ENCODE measurements at places on chromosomes 13 and 19.

DNA sequence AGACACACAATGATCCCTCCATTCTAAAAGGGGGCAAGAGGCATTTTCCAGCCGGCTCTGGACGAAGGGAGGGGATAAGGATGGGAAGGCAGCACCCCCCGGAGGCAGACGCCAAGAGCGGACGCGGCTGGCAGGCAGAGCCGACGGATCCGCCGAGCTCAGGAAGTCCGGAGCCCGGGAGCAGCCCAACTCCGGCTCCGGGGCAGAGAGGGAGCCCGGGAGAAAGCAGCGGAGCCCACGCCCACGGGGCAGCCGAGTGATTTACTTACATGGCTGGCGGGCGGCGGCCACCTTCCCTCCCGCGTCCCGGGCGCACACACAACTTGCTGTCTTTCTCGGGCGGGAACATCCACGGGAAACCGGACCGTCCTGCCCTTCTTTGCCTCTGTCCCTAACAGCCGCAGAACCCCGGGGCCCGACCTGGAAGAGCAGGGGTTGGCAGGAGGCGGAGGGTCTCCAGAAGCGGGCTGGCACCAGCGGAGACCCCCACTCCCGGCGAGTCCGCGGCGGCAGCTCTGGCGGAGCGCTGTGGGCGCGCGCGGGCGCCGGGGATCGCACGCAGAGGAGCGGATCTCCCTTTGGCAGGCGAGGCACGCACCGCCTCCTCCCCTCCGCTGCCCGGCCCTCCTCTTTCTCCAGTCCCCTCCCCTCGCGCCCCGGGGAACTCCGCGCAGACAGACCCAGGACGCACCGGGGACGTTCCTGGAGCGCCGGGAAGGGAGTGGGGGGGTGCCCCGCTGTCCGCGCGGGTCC, at the start of gene LHFPL6:
LHFPL6 (minus strand) TSS at position 580 of the 753 bp plus-strand sequence.
- peak; percentile 33 for DNase-seq

- no peak for DNase-seq
Measured at GRCh38 chr13:30318026-30318425, 10.7 kb upstream of the KATNAL1 start.

DNA sequence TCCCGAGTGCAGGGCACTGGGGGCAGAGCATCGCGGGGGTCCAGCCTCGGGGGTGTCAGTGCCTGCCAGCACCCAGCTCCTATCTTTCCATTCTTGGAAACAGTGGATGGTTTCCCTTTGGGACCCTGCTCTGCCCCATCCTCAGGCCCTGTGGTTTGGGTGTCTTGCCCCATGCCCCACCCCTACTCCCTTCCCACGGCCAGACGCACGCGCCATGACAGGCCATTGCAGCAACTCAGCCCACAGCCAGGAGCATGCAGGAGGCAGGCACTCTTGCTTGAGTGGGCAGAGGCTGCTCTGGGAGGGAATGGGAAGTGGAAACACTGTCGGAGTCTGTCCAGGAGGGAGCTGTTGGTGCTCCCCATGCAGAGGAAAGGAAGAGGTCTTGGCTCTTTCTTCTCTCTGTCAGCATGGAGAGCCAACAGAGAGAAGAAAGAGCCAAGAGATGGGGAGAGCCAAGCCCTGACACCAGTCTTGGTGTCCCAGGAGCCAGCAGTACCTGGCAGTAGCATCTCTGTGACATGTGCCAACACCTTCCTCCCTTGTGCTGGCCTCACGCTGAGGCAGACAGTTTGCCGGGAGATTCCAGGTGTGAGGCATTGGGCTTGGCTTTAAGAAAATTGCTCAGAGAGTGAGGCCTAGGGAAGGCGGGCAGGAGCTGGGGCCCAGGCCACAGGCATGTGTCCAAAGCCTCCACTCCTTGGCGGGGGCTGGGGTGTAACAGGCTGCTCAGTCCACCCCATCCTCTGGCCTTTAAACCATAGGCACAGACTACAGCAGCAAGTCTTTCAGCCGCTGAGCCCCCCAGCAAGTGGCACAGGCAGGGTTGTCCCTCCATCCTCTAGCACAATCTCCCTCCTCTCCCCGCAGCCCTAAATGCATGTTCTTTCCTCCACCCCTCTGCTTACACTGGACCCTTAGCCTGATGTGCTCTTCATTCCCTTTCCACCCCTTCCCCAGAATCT, 86.7 kb upstream of the UQCRFS1 start:
- DNase-seq, result no peak

DNA sequence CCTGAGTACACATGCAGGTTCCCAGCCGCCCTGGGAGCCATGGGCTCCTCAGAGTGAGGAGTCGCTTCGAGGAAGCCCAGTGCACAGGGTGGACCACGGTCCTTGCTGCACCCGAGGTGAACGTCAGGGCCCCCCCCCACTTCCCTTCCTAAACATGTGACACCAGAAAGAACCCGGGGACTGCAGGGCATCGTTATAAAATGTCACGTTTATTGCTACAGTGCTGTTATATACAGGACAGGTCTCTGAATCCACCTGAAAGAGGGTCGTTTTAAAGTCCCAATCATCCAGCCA, 3.8 kb upstream of the UQCR11 start:
- no peak for DNase-seq

GRCh38 chr19:16462757-16463250, 9.0 kb downstream of the EPS15L1 start:
- no peak for DNase-seq

GRCh38 chr19:55384131-55384919, at the start of gene TMEM238:
TMEM238 (minus strand) TSS chr19:55384292; CDS start chr19:55384259, 33 bp downstream.
- DNase-seq, result no peak

DNA sequence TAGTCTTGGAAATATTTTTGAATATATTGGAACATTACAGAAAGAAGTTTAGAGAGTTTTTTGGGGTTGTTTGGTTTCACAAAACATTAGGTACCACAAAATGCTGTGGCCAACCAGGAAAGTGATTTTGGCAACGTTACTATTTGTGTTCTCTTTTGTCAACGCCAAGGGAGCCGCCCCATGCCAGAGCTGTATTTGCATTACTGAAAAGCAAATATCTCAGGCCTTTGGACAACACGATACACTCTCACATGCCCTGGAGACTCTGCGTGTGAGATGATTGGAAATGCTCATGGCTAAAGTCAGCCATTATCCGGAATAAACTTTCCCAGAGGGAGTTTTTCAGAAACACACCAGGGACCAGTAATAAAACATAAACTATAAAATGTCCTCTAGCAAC, 324.6 kb downstream of the SHISA2 start:
- no peak for DNase-seq

GRCh38 chr13:73973156-73973555, 161.0 kb downstream of the KLF12 start:
- DNase-seq, result no peak

DNA sequence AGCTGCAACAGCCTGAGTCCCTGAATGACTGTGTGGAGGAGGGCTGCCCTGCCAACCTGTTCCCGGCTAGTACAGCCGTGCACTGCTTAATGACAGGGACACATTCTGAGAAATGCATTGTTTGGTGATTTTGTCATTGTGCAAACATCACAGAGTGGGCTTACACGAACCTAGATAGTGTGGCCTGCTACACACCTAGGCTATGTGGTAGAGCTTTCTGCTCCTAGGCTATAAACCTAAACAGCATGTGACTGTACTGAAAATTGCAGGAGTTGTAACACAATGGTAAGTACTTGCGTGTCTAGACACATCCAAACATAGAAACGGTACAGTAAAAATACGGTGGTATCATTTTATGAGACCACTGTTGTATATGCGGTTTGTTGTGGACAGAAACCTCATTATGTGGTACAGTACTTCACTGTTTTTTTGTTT, 35.0 kb downstream of the VASP start:
- DNase-seq, result no peak

- DNase-seq, result no peak
Measured at GRCh38 chr19:42427313-42427712, at the start of gene LIPE. LIPE (minus strand) TSS chr19:42427388; CDS start chr19:42427149, 239 bp downstream.

DNA sequence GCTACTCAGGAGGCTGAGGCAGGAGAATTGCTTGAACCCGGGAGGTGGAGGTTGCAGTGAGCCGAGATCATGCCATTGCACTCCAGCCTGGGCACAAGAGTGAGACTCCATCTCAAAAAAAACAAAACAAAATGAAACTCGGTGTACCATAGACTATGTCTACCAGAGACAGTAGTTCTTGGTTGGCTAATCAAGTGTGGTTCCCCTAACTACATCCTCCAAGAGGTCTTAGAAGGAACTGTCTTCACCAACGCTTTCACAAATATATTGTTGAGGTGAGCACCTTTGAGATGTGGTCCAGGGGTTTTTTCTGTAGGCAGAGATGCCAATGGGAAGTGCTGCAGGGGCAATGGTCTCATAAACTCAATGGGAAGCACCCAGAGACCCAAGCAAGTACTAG, 48.0 kb downstream of the RFC3 start:
- no peak for DNase-seq

- DNase-seq, result no peak
Measured at GRCh38 chr19:6738787-6739389, 592 bp upstream of the TRIP10 start.

DNA sequence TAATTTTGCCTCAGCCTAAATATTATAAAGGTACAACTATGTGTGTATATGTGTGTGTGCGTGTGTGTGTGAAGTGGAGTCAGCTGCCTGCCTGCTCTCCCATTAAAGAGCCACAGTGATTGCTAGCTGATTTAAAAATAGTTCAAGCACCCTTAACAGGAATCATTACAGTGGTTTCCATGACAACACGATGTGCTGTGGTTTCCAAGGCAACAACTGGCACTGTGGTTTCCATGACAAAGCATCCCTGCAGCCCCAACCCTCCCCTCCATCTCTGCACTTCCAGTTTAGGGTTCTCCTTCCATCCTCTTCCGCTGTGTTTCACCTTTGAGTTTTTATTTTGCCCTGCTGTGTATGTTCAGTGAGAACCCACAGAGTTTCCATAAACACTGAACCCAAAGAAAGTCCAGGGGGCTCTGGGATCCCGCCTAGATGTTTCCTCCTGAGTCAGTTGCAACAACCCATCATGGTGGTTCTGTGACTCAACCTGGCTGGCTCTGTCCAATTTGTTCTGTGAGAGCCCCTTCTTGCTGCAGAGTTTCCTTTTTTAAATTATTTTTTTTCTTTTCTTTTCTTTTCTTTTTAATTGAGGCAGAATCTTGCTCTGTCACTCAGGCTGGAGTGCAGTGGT, 7.1 kb upstream of the PNMA8A start:
- peak; percentile 39 for DNase-seq

DNA sequence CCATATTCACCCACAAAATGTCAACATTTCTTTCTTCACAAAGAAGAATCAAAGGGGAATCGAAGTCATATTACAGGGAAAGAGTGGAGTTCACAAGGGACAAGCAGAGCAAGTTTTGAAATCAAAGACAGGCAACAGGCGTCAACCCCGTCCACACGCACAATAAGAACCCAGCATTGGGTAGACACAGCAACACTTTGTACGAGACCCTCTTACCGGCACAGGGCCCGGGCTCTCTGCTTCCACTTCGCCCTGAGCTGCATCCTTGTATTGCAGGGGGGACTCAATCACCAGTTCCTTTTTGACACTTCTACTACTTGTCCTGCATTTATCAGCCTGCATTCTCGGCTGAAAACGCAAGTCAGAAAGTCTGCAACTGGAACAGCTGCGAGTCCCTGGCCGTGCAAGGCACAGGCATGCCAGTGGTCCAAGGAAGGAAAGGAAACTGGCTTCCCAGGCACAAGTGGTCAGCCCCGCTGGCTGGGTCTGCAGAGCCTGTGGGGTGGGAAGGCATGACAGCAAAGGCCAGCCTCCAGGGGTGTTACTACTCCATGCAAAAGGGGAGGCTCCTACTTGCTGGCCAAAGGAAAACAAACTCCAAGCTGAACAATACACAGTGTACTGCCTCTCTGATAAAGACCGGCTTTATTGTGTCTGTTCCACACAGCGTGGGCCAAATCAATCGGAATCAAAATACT, at the start of gene DOCK9:
DOCK9 (minus strand) TSS at position 497 of the 698 bp plus-strand sequence; CDS start at position 342, 155 bp downstream.
- peak; percentile 37 for DNase-seq

- no peak for DNase-seq
Measured at GRCh38 chr19:15218501-15218900, 13.7 kb downstream of the EPHX3 start.

GRCh38 chr13:77386880-77387606, 60.1 kb upstream of the MYCBP2 start:
- no peak for DNase-seq

- DNase-seq, result no peak
Measured at GRCh38 chr13:99385940-99386339, 78.7 kb upstream of the GPR183 start.

DNA sequence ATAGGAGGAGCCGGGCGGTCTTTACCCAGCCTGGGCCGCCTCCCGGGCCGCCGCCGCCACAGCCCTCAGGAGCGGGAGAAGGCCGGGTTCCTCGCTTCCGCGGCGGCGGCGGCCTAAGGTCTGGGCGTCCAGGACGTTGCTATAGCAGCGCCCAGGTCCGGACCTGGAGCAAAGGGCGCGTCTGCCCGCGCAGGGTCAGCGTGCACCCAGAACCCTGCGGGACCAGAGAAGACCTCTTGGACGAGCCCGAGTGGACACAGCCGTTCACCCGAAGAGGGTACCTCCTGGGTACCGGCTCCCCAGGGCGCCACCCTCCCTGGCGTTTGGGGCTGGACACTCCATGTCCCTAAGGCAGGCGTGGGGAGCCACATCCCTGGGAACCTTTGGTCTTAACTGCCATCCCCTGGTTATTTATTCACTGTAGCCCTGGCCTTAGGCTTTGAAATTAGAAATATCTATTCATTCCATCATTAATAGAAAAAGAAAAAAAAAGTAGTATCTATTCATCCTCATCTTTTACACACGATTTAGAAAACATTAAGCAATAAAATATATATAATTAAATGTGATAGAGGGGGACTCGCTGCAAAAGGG, 2.4 kb downstream of the DZIP1 start:
- DNase-seq, result no peak

GRCh38 chr13:30255696-30256095, 51.7 kb downstream of the KATNAL1 start:
- DNase-seq, result no peak

GRCh38 chr13:45454204-45454603, 10.5 kb upstream of the COG3 start:
- DNase-seq, result no peak

DNA sequence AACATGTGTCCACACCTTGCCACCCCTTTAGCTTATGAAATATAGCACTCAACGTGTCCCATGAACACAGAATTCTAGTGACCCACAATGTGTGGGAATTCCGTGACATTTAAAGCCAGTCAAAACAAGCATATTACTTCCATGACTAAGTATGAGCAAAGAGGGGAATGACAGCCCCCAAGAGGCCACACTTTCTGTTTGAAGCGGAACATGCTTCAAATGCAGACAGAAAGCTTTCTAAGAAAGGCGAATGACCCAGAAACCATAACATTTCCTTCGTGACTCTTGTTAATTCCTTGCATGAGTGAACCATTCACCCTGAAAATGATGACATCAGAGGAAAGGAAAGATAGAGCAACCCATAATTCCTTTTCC, 122.0 kb upstream of the FNDC3A start:
- no peak for DNase-seq

DNA sequence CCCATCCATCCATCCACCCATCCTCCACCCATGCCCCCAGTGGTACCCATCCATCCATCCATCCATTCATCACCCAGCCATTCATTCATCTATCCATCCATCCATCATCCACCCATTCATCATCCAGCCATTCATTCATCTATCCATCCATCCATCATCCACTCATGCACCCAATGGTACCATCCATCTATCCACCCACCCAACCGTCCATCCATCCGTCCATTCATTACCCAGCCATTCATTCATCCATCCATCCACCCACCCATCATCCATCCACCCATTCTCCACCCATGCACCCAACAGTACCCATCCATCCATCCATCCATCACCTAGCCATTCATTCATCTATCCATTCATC, 5.3 kb downstream of the PLPPR3 start:
- DNase-seq, result no peak

- DNase-seq, result peak; percentile 85
Measured at GRCh38 chr19:50514346-50515167, 844 bp upstream of the ASPDH start.
